Stimulated activated CD4-positive, alpha-beta T cell treated with anti-CD3 and anti-CD28 coated beads, Interleukin-12 subunit alpha, Interleukin-12 subunit beta, amount 100 ng/mL, for 48 hours (primary cell): ENCODE measurements at places on chromosomes 2 and 18.

- no peak for DNase-seq
These were observed 43.7 kb downstream of the POU3F3 start for GRCh38 chr2:104897515-104898184.

DNA sequence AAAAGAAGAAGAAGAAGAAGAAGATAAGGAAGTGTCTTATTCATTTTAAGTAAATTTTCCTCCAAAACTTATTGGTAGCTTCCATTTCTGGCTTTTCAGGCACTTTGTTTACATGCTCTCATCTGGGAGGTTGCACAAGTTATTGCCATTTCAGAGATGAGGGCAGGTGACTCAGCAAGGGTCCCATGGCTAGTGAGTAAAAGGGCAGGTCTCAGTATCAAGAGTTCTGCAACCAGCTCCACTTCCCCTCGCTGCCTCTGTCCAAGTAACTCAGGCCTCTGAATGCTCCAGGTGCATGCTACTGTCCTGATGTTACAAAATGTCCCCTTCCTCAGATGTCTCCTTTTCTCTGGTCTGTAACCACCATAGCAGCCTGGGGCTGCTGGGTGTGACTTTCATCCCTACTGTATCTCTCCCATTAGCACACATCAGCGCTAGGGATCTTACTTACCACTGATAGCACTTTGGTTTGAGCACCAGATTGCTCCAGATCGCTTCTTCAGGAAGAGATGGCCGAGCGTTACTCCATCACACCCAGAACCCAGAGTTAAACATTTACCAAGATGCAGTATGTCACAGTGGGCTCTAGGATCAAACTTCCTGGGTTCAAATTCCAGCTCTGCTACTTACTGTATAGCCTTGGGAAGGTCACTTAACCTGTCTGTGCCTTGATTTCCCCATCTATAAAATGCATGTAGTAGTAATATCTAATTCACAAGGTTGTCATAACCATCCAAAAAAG, 57.4 kb upstream of the LAPTM4A start:
- no peak for DNase-seq

DNA sequence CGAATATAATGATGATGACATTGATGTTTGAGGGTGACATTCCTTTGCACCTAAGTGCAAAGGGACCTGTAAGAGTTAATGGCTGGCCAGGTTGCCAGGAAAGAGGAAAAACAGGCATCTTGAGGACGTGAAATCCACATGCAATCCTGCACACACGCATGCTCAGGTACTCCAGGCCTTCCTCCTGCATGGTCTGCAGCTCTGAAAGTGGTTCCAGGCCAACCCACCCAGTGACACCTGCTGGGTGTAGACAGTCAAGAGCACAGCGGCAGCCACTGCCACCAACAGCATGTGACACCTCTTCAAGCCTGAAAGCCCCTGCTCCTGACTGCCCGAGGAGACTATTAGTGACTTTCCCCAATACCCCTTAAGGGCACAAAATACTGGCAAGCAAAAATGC, 101.6 kb downstream of the PIEZO2 start:
- no peak for DNase-seq

- DNase-seq, result no peak
These were observed 528 bp upstream of the PPP4R3B start for GRCh38 chr2:55618025-55618274.

GRCh38 chr2:54670485-54671009, 52.9 kb upstream of the EML6 start:
- DNase-seq, result no peak

DNA sequence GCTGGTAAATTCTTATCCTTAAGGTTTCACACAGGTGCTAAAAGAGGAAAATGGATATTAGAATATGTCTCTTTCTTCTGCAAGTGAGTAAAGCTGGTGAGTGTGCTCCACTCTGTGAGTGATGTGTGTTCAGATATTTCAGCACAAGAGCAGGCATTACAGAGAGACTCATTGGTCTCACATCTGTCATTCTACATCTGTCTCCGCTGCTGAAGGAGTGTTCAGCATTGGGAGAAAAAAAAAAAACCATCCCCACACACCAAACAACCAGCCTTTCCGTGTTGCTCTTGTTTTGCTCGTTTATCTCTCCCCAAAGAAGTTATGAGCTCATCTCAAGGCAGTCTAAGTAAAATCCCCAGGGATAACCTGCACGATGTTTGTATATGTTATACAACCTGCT, 283.9 kb upstream of the SPHKAP start:
- no peak for DNase-seq

DNA sequence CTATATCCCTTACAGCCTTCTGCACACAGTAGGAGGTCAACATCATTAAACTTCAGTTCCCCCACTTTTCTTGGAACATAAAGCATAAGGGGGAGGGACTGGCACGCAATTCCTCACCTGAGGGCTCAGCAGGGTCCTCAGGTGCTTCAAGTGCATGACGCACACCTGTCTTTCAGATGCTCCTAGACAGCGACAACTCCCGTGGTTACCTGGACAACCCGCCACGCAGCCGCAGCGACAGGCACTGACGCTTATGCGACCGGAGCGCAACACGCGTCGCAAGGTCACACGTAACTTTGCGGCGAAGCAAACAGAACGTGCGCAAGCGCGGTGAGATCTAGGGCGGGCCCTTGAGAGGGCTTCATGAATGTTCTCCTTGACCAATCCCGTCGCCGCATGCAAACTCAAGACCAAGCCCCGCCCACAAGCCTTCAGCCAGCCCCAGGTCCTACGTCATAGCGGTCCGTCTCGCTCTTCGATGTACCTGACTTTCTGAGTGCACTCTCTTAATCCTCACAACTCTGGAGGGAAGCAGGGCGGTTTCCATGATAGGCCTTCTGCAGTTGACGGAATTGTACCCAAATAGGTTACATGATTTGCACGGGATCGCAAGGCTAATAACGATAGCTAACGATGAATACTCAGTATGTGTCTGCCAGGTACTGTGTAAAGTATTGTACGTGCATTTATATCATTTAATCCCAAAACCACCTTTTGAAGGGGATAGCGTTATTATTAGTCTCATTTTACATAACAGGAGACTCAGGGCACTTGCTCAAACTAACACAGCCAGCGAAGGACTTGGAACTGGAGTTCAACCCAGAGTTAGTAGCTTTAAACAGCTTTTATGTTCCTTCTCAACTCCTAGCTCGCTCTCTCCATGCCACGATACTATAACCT, at the start of gene IFT172:
Gene IFT172, minus strand, starts transcription at position 246 of the 900 bp plus-strand sequence. Its CDS starts 90 bp downstream, at position 156.
- peak; percentile 98 for DNase-seq

- DNase-seq, result no peak
These were observed 4.3 kb downstream of the AAK1 start for GRCh38 chr2:69639266-69639665.

DNA sequence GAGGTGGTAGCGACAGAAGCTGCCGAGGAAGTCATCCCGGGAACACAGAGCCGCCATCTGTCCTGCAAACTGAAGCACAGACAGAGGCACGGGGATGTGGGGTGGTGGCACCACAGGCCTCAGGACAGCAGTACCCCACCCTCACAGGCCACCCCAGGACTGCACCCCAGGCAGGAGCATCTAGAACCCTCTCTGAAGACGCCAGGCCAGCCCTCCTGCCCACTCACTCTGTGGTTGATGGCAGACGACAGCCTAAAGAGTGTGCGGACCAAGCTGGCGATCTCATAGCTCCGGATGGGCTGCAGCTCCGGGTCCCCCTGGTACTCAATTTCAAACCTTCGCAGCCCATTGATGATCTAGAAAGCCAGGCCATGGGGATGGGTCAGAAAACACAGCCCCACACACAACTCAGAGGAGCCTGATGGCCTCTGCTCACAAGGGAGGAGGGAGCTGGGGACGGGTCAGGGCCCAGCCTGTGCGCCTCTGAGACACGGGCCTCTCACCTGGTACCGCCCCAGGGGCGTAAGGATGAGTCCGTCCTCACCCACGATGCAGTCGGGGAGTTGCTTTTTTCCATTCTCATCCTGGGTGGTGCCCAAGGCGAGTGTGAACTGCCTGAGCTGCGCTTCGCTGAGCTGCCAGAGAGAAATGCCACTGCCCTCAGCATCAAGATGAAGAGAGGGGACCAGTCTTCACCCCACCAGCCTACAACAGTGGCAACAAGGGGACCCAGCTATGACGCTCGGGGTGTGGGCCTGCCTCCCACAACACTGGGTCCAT, 8.1 kb upstream of the CCDC74B start:
- no peak for DNase-seq

DNA sequence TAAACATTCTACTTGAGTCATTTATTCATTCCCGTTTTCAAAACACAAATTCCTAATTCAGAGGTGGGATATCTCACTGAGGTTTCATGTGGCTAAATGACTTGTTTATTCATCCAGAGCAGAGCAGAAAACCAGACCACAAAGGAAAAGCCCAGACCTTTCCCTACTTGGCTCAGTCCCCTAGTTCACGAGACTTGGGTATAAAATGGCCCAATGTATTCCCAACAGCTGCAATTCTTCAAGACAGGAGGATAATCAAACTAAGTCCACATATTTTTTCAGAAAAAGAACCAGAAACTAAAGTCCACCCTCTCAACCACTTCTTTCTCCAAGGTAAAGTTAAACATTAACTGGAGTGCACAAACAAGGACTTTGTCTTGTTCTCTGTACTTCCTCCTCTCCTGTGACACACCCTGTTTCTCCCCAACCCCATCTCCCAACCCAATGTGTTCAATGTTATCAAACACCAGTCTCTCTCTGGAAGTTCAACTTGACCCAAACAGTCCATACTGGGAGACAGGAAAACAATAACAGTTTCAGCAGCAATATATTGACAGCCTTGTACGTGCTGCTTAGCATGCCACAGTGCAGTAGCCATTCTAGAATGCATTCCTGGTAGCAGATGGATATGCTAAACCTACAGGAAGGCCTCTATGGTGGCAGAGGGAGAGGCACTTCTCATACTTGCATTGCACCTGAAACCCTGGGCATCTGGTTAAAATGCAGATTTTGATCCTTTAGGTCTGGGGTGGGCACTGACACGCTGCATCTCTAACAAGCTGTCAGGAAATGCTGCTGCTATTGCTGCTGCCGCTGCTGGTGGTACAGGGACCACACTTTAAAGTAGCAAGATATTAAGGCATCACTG, 110.7 kb downstream of the INO80D start:
- no peak for DNase-seq

DNA sequence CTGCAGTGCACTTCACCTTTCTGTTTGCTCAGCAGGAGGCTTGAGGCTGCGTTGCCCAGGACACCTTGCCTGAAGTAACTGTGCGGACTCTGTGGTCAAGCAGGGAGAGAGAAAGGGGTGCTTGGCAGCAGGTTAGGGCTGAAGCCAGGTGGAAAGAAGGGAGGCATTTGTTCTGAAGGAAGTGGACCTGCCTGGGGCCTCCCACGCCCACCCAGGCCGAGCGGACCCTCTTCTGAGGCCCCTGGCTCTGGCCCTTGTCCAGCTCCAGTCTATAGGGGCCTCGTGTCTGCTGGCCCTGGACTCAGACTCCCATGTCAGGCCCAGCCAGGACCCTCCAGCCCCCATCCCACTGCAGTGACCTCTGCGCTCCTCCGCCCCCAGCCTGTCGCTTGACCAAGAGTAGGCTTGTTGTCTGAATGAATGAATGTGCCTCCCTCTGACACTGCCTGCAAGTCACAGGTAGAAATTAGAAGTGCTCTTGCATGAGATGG, 2.5 kb downstream of the SNED1 start:
- no peak for DNase-seq

GRCh38 chr2:165238295-165238694, 919 bp upstream of the SCN2A start:
- no peak for DNase-seq
